Activated T-helper 17 cell treated with anti-CD3 and anti-CD28 coated beads, Interleukin-2, amount 50 U/mL, for 72 hours (primary cell): ENCODE measurements at places on chromosomes 11 and 22.
A peak's percentile ranks its signal among the peaks of the same experiment; 100 is the strongest.

DNA sequence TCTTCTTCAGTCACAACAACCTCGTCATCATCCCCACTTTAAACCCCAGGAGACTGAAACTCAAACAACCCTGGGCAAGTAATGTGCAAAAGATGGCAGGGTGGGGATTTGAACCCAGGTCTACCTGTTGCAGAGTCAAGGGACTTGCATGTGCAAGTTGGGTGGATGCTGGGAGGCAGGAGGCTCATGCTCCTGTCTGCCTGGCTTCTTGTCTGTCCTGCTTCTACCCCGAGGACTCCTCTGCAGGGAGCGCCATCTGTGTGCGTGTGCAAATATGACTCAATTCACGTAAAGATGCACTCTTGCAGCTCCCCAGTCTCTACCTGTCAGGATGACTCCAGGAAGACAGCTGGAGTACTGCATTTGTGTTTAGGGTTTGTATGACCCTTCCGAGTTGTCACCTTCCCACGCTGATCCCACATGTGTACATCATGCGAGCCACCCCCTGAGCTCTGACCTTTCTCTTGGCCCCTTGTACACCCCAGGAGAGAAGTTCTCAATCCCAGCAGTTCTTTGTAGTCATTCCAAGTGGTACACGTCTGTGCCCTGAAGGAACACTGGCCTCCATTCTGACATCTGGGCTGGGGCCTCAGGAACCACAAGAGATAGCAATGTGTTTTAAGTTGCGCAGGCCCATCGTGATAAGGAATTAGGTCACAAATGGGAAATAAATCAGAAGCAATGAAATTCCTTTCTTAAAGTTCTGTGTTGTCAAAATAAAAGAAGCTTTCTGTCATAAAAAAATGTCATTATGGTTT, 95.7 kb downstream of the CWC15 start:
- H3K4me1 ChIP-seq, result peaks cover 8% of the 10 kb centered on the region
- H3K36me3 ChIP-seq, result no peaks in the 10 kb centered on the region
- peak overlapping the region; percentile 86 for H3K27ac ChIP-seq
- H3K4me3 ChIP-seq, result no peak overlapping the region
- H3K27me3 ChIP-seq, result peaks cover 6% of the 10 kb centered on the region

GRCh38 chr11:84549217-84549616, 1077.9 kb downstream of the DLG2 start:
- peaks cover 4% of the 10 kb centered on the region for H3K4me1 ChIP-seq
- no peaks in the 10 kb centered on the region for H3K36me3 ChIP-seq
- H3K4me3 ChIP-seq, result no peak overlapping the region
- ATAC-seq, result no peak
- no peak overlapping the region for H3K27ac ChIP-seq

DNA sequence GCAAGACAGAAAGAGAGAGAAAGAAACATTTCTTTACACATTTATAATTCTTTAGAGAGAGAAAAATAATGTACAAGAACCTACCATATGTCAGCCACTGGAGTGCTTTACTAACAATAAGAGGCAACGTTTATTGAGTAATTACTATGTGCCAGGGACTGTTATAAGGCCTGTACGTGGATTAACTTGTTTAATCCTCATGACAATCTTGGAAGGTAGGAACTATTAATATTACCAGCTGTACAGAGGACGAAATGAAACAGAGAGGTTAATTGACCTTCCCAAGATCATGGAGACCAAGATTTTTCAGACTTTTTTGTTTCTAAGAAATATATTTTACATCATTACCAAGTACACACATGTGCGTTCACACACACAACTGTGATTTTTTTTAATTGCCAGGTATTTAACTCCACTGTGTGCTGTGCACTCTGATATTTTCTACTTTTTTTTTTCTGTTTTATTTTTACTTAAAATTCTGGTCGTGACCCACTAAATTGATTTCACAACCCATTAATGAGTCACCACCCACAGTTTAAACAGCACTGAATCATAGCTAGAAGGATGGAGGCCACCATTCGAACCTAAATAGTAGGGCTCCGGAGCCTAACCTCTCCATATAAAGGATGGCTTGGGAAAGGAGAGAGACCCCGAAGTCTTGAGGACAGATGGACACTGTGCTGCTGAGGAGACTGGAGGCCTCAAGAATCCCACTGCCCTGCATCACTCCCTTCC, 21.4 kb downstream of the CREB3L1 start:
- no peak overlapping the region for H3K4me3 ChIP-seq
- no peaks in the 10 kb centered on the region for H3K36me3 ChIP-seq
- no peak overlapping the region for H3K27ac ChIP-seq
- peaks cover 6% of the 10 kb centered on the region for H3K4me1 ChIP-seq
- H3K27me3 ChIP-seq, result peaks cover 5% of the 10 kb centered on the region
- ATAC-seq, result peak; percentile 46

- H3K4me1 ChIP-seq, result no peaks in the 10 kb centered on the region
- ATAC-seq, result no peak
- H3K4me3 ChIP-seq, result no peak overlapping the region
- H3K27me3 ChIP-seq, result no peaks in the 10 kb centered on the region
- no peak overlapping the region for H3K27ac ChIP-seq
- no peaks in the 10 kb centered on the region for H3K36me3 ChIP-seq
These were observed 434.3 kb downstream of the RAB38 start for GRCh38 chr11:87740968-87741367.

GRCh38 chr11:76783896-76784813, 999 bp downstream of the TSKU start:
- no peak for ATAC-seq
- H3K4me1 ChIP-seq, result peaks cover 17% of the 10 kb centered on the region
- peaks cover 25% of the 10 kb centered on the region for H3K36me3 ChIP-seq
- H3K4me3 ChIP-seq, result peak overlapping the region; percentile 95
- H3K27ac ChIP-seq, result peak overlapping the region; percentile 70
- H3K27me3 ChIP-seq, result peaks cover 37% of the 10 kb centered on the region

DNA sequence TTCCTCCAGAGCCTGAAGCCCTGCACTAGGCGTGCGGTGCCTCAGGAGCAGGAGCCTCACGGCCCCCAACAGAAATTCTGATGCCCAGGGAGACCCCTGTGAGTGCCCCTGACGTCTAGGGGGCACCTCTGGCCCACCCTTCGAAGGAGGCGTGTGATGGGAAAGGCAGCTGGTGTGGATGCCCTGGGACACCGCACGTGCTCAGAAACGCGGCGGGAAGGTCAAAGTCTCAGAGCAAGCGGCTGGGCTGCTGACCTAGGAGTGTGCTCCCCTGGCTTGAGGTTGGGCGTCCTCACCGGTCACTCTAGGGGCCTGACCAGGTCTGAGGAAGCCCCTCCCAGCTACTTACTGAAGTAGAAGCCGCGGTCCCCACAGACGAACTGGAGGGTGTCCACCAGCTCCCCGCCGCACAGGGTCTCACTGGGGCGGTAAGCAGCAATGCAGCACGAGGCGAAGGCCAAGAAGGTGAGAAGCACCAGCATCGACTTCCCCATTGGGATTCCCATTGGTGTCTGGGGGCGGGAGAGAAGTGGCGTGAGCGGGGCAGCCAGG, 4.1 kb downstream of the IGF2 start:
- no peak overlapping the region for H3K27ac ChIP-seq
- H3K4me1 ChIP-seq, result peaks cover 9% of the 10 kb centered on the region
- H3K27me3 ChIP-seq, result peaks cover 29% of the 10 kb centered on the region
- no peak for ATAC-seq

- H3K27me3 ChIP-seq, result peaks cover 15% of the 10 kb centered on the region
- no peak overlapping the region for H3K27ac ChIP-seq
- no peak overlapping the region for H3K4me3 ChIP-seq
- ATAC-seq, result no peak
These were observed 214.5 kb upstream of the UBASH3B start for GRCh38 chr11:122440811-122441665.

DNA sequence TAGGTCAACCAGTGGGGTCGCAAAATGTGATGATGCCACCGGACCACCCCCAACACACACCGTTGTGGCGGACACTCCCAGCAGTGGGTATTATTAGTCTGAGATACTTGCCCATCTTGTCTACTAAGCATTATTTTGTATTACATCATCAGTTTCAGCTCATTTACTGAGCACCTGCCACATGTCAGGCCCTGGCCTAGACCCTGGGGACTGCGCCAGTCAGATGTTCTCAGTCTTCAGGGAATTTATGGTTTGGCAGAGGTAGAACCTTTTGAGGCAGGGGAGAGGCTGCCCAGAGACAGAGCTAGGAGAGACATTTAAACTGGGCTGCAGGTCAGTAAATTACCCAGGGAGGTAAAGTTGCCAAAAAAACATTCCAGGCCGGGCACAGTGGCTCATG, 43.1 kb upstream of the GCAT start:
- no peak overlapping the region for H3K4me3 ChIP-seq
- no peaks in the 10 kb centered on the region for H3K27me3 ChIP-seq
- no peak for ATAC-seq
- H3K27ac ChIP-seq, result no peak overlapping the region

GRCh38 chr11:89443361-89444322, 47.5 kb downstream of the NOX4 start:
- no peaks in the 10 kb centered on the region for H3K27me3 ChIP-seq
- no peaks in the 10 kb centered on the region for H3K36me3 ChIP-seq
- no peaks in the 10 kb centered on the region for H3K4me1 ChIP-seq

DNA sequence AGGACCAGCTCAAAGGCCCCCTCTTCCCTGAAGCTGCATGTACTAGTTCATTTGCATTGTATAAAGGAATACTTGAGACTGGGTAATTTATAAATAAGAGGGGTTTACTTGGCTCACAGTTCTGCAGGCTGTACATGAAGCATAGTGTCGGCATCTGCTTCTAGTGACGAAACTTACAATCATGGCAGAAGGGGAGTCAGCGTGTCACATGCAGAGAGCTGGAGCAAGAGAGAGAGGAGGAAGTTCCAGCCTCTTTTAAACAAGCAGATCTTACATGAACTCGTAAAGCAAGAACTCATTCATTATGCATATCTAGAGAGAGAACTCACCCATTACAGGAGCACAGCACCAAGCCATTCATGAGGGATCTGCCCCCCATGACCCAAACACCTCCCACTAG, 7.1 kb upstream of the HMGXB4 start:
- no peak overlapping the region for H3K27ac ChIP-seq
- no peak for ATAC-seq
- no peaks in the 10 kb centered on the region for H3K4me1 ChIP-seq
- no peaks in the 10 kb centered on the region for H3K36me3 ChIP-seq
- H3K27me3 ChIP-seq, result peaks cover 13% of the 10 kb centered on the region

DNA sequence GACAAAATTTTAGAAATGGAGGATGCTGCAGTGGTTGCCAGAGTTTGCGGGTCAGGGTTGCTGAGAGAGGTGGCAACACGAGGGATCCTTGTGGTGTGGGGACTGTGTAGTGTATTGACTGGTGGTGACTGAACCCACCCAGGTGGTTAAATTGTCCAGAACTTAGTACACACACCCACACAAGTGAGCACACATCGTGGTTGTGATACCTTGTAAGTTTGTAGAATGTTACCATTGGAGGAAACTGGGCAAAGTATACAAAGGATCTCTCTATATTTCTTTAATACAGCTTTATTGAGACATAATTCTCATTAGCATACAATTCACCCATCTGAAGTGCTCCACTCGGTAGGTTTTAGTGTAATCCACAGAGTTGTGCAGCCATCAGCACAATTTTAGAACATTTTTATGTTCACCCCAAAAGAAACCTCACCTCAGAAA, 56.1 kb downstream of the MED15 start:
- peaks cover 37% of the 10 kb centered on the region for H3K4me1 ChIP-seq
- peak; percentile 78 for ATAC-seq

GRCh38 chr22:18032455-18033101, 8.2 kb upstream of the MICAL3 start:
- no peaks in the 10 kb centered on the region for H3K27me3 ChIP-seq
- no peaks in the 10 kb centered on the region for H3K36me3 ChIP-seq
- ATAC-seq, result no peak

- peaks cover 3% of the 10 kb centered on the region for H3K27me3 ChIP-seq
- no peak overlapping the region for H3K27ac ChIP-seq
- no peak overlapping the region for H3K4me3 ChIP-seq
- H3K36me3 ChIP-seq, result no peaks in the 10 kb centered on the region
- no peak for ATAC-seq
These were observed 2.8 kb upstream of the UPK2 start for GRCh38 chr11:118953265-118953664.

GRCh38 chr11:19938169-19938856, 222.0 kb downstream of the DBX1 start:
- no peak overlapping the region for H3K4me3 ChIP-seq
- H3K27ac ChIP-seq, result no peak overlapping the region
- H3K27me3 ChIP-seq, result no peaks in the 10 kb centered on the region
- H3K4me1 ChIP-seq, result no peaks in the 10 kb centered on the region
- ATAC-seq, result peak; percentile 58

DNA sequence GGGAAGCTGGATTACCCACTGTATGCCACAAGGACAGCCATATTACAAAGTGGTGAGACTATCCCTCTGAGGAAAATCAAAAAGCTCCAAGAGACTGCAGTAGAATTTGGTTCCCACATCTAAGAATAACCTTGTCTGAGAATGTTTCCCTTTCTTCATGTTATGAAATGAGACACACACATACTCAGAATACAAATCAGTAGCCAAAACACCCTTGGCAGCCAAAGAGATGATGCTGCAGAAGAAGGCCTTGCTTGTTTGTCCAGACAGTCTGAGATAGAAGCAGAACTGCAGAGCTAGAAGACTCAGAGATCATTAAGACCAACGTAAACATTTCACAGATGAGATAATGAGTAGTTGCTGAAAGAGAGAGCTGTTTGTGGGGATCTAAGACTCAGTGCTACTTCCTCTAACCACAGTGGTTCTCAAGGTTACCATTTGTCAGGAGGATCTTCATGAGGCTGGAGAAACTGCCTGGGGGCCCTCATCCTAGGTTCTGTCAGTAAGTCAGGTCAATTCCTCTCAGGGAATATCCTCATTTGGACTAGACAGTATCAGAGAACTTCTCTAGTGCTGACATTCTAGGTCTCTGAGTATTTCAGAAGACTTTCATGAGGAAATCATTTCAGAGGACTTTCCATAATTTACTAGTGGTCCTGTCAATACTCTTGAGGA, 38.9 kb downstream of the RELT start:
- no peak overlapping the region for H3K4me3 ChIP-seq
- peaks cover 33% of the 10 kb centered on the region for H3K36me3 ChIP-seq
- H3K4me1 ChIP-seq, result no peaks in the 10 kb centered on the region
- ATAC-seq, result peak; percentile 38
- H3K27ac ChIP-seq, result no peak overlapping the region

GRCh38 chr11:68414496-68415221, 45.9 kb upstream of the PPP6R3 start:
- H3K36me3 ChIP-seq, result no peaks in the 10 kb centered on the region
- no peaks in the 10 kb centered on the region for H3K27me3 ChIP-seq
- no peak for ATAC-seq
- H3K27ac ChIP-seq, result no peak overlapping the region
- H3K4me1 ChIP-seq, result peaks cover 6% of the 10 kb centered on the region
- H3K4me3 ChIP-seq, result no peak overlapping the region

GRCh38 chr11:113006896-113007445, 45.8 kb downstream of the NCAM1 start:
- H3K4me3 ChIP-seq, result no peak overlapping the region
- H3K4me1 ChIP-seq, result no peaks in the 10 kb centered on the region
- no peaks in the 10 kb centered on the region for H3K36me3 ChIP-seq
- no peak overlapping the region for H3K27ac ChIP-seq
- peaks cover 7% of the 10 kb centered on the region for H3K27me3 ChIP-seq
- no peak for ATAC-seq
